B cell (primary cell): ENCODE measurements at places on chromosomes 1 and 21. TPM values are rescaled to one million over a fixed set of nuclear protein-coding genes. Genes with fewer than 3 reads are reported as not detected.

UBXN10 gene
- total RNA-seq: 0.25 and 0.53 TPM in 2 replicates

FCRL2 gene
- 78.3 and 81.0 TPM in 2 replicates for total RNA-seq

TMEM200B gene
- total RNA-seq: not detected in 2 replicates

SLC5A3 gene
- 16.7 and 18.0 TPM in 2 replicates for total RNA-seq

HFM1 gene
- total RNA-seq: 0.51 TPM in 1 of 2 replicates, not detected in the other

TRABD2B gene
- total RNA-seq: not detected in 2 replicates

DNA sequence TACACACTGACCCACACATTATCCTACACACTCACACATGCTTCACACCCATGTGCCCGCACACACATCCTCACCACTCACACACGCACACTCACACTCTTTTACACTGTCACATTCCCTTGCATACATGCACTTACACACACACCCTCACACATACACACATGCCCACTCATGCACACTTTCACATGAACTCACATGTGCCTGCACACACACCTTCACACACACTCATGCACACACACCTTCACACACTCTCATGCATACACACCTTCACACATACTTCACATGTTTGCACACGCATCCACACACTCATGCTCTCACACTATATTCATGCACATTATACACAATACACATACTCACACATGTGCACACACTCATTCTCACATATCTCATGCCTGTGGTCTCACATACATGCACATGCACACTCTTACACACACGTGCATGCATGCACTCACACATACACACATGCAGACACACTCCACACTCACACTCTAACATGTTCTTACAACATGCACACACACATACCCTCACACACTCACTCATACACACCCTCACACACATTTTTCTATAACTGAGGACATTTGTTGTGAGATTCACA is 42.3 kb downstream of the RXRG start:
- H3K27me3 ChIP-seq: peaks cover 33% of the 10 kb centered on the region
- H3K27ac ChIP-seq: no peak overlapping the region
- no peaks in the 10 kb centered on the region for H3K36me3 ChIP-seq
- DNase-seq: no peak
- no peaks in the 10 kb centered on the region for H3K4me1 ChIP-seq

DNA sequence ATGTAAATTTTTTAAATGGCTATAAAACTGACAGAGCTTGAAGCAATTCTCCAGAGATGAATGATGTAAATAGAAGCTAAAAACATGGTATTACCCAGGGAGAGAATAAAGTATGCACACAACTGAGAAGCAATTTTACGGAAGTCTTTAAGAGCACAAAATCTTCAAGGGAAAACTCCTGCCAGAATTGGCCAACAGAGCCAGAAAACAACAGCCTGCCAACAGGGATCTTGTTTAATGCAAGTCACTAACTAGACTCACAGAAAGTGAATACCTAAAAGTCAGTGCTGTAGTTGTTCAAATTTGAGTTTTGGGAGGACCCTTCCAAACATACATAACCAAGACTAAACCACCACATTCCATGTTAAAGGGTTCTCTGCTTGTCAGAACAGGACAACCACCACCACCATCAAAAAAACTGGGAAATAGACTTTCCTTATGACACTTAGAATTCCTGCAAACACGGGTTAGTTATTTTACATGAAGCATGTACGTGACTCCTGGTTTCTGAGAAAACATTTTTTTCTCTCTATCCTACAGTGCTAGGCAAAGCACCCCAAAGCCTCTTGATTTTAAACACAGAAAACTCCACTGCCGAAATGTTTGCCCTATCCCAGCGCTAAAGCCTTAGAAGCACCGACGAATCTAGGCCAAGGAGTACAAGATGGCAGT is 1.6 kb downstream of the EPS15 start:
- peak overlapping the region; percentile 78 for H3K4me3 ChIP-seq
- DNase-seq: peak; percentile 33
- H3K36me3 ChIP-seq: no peaks in the 10 kb centered on the region
- peak overlapping the region; percentile 88 for H3K27ac ChIP-seq
- no peaks in the 10 kb centered on the region for H3K27me3 ChIP-seq
- peaks cover 40% of the 10 kb centered on the region for H3K4me1 ChIP-seq

- no peaks in the 10 kb centered on the region for H3K36me3 ChIP-seq
- H3K27me3 ChIP-seq: no peaks in the 10 kb centered on the region
- no peak overlapping the region for H3K4me3 ChIP-seq
- DNase-seq: no peak
- H3K4me1 ChIP-seq: no peaks in the 10 kb centered on the region
Measured at GRCh38 chr21:21046063-21046462, 47.9 kb downstream of the NCAM2 start.

DNA sequence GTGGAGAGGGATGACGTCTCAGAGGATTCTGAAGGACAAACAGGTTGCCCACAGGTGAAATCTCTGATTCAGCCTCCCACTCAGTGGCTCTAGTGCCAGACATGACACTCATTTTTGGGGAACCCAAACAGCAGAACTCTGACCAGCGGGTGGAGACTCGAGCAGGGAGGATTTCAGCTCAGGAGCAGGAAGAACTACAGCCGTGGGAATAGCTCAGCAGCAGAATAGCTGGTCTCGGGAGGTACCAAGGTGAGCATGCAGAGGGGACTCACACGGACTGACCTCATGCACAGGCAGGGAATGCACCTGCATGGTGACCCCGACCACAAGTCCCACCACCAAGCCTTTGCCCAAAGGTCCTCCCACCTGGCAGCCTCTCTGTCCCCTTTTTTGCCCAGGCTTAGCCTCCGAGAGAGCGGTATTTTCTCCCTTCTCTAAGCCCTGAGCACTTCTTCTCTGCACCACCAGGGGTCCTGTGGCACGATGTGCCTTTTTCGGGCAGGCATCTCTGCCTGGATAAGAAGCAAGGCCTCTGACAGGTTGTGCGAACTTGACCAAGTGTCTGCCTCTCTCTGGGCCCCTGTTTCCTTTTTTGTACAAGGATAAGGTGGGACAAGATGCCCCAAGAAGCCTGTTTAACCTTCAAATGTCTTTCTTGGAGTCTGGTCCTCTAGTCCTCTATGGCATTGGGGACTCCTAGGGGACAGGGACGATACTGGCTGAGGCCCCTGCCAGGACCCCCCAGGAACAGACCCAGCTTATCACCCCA is 8.8 kb upstream of the FGR start:
- DNase-seq: peak; percentile 82
- H3K4me1 ChIP-seq: peaks cover 12% of the 10 kb centered on the region
- no peaks in the 10 kb centered on the region for H3K27me3 ChIP-seq
- no peak overlapping the region for H3K27ac ChIP-seq

- no peaks in the 10 kb centered on the region for H3K36me3 ChIP-seq
- peaks cover 25% of the 10 kb centered on the region for H3K4me1 ChIP-seq
- H3K4me3 ChIP-seq: no peak overlapping the region
- no peak for DNase-seq
- no peaks in the 10 kb centered on the region for H3K27me3 ChIP-seq
- H3K27ac ChIP-seq: no peak overlapping the region
Measured at GRCh38 chr1:33258788-33259274, 2.5 kb downstream of the ZNF362 start.

- no peaks in the 10 kb centered on the region for H3K27me3 ChIP-seq
- peaks cover 47% of the 10 kb centered on the region for H3K4me1 ChIP-seq
- no peak overlapping the region for H3K27ac ChIP-seq
- H3K4me3 ChIP-seq: no peak overlapping the region
Measured at GRCh38 chr1:161162806-161163205, 3.4 kb upstream of the PPOX start.

DNA sequence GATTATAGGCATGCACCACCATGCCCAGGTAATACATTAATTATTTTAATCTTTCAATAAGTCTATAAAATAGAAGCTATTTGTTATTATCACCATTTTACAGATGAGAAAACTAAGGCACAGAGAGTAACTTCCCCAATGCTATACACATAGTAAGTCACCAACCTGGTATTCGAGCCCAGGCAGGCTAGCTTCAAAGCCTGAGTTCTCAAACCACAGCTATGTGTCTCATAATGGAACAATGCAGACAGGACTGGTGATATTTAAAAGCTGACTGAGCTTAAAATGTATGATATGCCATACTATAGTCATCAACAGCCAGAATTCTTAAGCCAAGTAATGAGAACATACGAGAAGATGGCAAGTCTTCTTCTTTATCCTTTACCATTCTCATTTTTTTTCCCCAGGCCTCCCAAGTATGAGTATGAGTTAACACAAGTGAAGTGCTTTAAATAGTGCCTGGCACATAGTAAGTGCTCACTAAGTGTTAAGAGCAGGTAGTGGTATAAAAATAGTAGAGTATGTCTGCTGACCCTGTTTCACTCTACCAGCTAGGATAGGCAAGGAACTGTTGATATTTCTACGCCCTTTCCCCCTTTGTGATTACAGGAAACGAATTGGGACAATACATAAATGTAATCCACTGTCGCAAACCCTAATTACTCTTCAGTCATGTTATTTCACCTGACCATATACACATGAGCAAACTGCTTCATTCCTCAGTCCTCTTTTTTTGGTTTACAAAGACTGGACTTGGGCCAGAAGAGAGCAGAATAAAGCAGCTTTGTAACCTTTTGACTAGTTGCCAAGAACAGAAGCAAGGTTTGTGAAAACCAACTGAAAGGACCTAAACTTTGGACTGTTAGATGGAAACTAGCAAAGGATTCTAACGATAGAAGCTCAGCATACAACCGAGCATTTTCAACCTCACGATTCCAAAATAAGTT is 9.5 kb downstream of the EYA3 start:
- H3K36me3 ChIP-seq: peaks cover 2% of the 10 kb centered on the region
- H3K4me3 ChIP-seq: no peak overlapping the region
- no peak overlapping the region for H3K27ac ChIP-seq
- no peaks in the 10 kb centered on the region for H3K27me3 ChIP-seq

DNA sequence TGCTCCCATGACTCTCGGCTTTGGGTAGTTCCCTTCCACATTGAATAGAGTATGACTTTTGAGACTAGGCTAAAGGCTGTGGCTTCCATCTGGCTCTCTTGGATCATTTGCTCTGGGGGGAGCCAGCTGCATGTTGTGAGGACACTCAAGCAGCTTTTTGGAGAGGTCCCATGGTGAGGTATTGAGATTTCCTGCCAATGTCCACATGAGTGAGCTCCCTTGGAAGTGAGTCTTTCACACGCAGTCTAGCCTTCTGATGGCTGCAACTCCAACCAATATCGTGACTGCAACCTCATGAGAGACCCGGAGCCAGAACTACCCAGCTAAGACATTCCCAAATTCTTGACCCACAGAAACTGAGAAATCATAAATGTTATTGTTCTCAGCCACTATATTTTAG is 127.7 kb upstream of the KAZN start:
- no peak overlapping the region for H3K4me3 ChIP-seq
- no peaks in the 10 kb centered on the region for H3K27me3 ChIP-seq
- H3K36me3 ChIP-seq: no peaks in the 10 kb centered on the region

- no peaks in the 10 kb centered on the region for H3K27me3 ChIP-seq
- no peak for DNase-seq
- H3K4me1 ChIP-seq: no peaks in the 10 kb centered on the region
- no peak overlapping the region for H3K27ac ChIP-seq
Measured at GRCh38 chr1:37073854-37074379, 39.6 kb upstream of the GRIK3 start.

DNA sequence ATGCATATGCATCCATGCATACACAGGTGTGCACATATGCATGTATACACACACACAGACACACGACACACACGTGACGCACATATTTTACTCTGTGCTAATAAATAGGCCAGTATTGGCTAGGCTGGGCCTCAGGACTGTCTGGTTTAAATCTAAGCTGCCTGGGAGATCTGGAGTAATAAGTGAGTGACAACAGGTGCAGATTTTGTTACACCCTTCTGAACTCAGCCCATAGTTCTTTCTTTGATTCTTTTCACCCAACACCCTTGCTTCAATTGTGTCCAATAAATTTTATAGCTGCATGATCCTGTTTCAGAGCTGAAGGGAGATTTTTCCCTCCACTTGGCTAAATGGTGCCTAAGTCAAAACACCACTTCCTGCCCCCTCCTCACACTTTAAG is 132.8 kb downstream of the FGGY start:
- no peak overlapping the region for H3K27ac ChIP-seq
- H3K36me3 ChIP-seq: no peaks in the 10 kb centered on the region
- no peaks in the 10 kb centered on the region for H3K4me1 ChIP-seq
- H3K27me3 ChIP-seq: no peaks in the 10 kb centered on the region
- H3K4me3 ChIP-seq: no peak overlapping the region

GRCh38 chr1:155250246-155250632 is 5.0 kb downstream of the ENTREP3 start:
- no peaks in the 10 kb centered on the region for H3K27me3 ChIP-seq
- no peaks in the 10 kb centered on the region for H3K36me3 ChIP-seq
- peaks cover 24% of the 10 kb centered on the region for H3K4me1 ChIP-seq
- DNase-seq: no peak

- no peak for DNase-seq
- H3K4me1 ChIP-seq: peaks cover 41% of the 10 kb centered on the region
- no peaks in the 10 kb centered on the region for H3K36me3 ChIP-seq
- peak overlapping the region; percentile 66 for H3K4me3 ChIP-seq
Measured at GRCh38 chr1:223711747-223712193, 569 bp upstream of the CAPN2 start.

GRCh38 chr1:196608390-196609369 is at the start of gene KCNT2:
Gene KCNT2, minus strand, starts transcription at chr1:196608440. Its CDS starts 131 bp downstream, at chr1:196608309.
- peak; percentile 1 for DNase-seq
- no peaks in the 10 kb centered on the region for H3K4me1 ChIP-seq
- no peak within 1 kb of the TSS for H3K27ac ChIP-seq
- H3K36me3 ChIP-seq: no peaks in the 10 kb centered on the region
- no peak within 1 kb of the TSS for H3K4me3 ChIP-seq

DNA sequence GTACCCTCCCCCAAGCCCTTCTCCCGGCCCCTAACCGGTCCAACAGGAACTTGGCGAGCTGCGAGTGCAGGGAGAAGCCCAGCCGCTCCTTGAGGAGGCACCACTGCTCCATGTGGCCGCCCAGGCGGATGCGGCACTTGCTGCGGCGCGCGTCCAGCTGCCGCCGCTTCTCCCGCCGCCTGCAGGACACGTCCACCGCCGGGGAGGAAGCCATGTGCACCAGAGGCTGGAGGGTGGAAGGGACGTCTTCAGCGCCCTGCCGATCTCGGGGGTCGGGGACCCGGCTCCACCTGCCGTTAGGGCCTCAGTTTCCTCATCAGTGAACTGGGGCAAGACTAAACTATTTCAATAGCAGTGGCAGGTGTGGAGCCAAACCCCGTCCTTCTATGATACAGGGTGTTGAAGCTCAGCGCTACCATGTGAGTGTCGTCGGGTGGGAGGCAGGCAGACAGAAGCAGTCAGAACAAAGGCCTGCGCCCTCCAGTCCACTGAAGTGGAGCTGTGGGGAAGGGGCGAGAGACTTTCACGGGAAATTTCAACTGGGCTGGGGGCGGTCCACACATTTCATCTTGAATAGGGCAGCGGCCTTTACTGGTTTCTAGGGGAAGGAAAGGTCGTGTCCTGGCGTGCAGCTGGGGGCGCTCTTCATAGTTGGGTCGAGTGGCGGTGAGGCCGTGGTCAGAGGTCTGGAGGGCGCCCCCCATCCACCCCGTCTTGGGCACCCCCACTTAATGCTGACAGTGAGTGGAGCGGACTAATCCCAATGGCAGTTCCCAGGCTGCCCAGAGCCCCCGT is 592 bp downstream of the ZNF692 start:
- H3K4me1 ChIP-seq: peaks cover 20% of the 10 kb centered on the region
- H3K36me3 ChIP-seq: peaks cover 6% of the 10 kb centered on the region
- peak overlapping the region; percentile 76 for H3K27ac ChIP-seq
- H3K4me3 ChIP-seq: peak overlapping the region; percentile 85
